Mucosa of descending colon (tissue), 3 donors: ENCODE measurements at places on chromosomes 6 and 20. TPM values are rescaled to one million over a fixed set of nuclear protein-coding genes. Genes with fewer than 3 reads are reported as not detected.

IL20RA gene
- 12.2 TPM for total RNA-seq

GNMT gene
- total RNA-seq, result 0.75 TPM

NRSN1 gene
- 2.4 TPM for total RNA-seq

SCRT2 gene
- total RNA-seq, result not detected

SLPI gene
- 132 TPM for total RNA-seq

MOG gene
- not detected for total RNA-seq

GHRH gene
- not detected for total RNA-seq

FAM83C gene
- total RNA-seq, result not detected

ZBTB12 gene
- total RNA-seq, result 3.4 TPM

DNA sequence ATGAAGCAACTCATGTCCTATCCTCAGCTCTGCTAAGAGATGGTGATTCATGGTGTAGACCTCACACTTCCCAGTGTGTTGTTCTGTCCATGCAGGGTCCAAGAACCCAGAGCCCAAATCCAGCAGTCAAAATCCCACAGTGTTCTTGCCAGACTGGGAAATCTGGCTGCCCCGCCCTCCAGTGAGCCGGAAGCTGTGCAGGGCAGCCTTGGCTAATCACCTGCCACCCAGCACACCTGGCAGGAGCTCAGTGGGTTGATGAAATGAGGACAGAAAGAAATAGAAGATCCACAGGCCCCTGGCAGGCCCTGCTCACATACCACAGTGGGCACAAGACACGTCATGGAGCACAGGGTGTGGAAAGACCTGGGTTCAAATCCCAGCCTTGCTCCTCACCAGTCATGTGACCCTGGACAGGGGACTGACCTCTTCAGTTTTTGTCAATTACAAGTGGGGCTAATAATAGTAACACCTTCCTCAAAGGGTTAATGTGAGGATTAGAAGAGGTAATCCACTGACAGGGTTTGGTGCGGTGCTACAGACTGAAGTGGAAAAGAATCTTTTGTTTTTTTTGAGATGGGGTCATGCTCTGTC, 13.6 kb upstream of the GUCA1A start:
- peak; percentile 62 for DNase-seq

DNA sequence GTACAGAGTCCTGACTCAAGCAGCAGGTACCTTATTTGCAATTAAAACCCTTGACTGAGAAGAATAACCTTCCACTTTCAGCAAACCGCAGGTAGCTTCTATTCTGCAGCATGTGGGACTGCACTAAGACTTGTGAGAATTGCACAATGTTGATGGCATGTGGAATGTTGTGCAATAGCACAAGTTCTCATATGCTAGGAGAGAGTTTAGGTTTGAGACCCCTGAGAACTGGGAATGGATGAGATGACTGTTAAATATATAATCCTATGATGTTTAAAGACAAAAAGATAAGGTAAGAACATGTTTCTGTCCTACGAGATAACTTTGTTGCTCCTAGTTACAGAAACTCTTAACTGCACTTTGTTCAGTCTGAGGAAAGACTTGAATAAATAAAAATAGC, 194.6 kb downstream of the OTOR start:
- DNase-seq, result no peak

DNA sequence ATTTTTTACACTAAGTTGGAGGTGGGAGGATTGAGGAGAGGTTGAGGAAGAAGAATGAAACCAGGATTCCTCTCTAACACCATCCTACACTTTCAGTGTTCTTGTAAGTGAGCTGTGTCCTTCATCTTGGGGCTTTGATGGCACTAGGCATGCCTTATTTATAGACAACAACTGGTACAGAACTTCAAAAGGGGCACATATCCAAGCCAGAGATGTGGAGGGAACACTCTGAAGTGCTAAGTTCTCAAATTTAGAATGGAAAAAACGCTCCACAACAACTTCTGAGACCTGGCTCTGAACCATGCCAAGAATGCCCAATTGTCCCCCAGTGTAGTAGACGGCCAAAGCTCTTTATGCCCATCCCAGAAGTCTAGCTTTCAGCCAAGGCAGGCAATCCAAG, 16.2 kb upstream of the PKHD1 start:
- no peak for DNase-seq

GRCh38 chr6:157075549-157076450, 247.5 kb downstream of the TMEM242 start:
- DNase-seq, result no peak

GRCh38 chr20:42941629-42942028, 248.1 kb downstream of the PTPRT start:
- no peak for DNase-seq

DNA sequence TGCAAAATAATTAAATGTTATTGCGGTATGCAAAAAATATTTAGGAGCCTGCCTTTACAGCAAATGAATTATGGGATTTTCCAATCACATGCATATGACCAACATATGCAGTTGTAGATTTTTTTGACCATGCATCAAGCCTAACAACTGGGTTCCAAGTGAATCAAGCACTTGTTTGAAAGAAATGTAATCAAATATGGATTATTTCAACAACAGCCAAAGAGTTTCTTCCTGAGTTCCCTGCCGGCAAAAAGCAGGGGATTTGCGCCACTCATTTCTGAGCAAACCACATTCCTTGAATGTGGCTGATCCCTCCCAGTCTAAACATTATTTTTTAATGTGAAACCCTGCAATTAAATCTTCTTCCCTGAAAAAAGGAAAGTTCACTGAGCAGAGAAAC, 100.1 kb upstream of the ADTRP start:
- no peak for DNase-seq

- no peak for DNase-seq
Observed at GRCh38 chr6:138989098-138989983, 1.3 kb upstream of the REPS1 start.

DNA sequence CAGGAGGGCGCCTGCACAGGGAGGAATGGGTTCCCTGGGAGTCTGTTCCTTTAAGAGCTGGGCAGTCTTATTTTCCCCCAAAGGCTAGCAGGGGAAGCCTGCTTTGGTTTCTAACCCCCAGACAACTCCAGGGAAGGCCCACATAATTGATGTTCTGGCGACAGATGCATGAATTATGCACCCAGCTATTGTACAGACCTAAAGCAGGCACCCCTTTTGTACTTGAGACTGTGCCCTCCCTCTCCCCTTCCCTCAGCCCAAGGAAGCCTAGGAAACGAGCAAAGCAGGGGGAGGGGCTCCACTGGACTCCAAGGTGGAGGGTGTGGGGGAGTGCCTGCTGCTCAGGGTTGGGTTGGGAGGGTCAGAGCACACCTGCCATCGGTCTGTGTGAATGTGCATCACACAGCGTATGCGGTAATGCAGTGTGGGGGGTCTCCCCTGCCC, 102.1 kb downstream of the KCNB1 start:
- no peak for DNase-seq

GRCh38 chr6:12353731-12354130, 63.6 kb downstream of the EDN1 start:
- DNase-seq, result no peak

DNA sequence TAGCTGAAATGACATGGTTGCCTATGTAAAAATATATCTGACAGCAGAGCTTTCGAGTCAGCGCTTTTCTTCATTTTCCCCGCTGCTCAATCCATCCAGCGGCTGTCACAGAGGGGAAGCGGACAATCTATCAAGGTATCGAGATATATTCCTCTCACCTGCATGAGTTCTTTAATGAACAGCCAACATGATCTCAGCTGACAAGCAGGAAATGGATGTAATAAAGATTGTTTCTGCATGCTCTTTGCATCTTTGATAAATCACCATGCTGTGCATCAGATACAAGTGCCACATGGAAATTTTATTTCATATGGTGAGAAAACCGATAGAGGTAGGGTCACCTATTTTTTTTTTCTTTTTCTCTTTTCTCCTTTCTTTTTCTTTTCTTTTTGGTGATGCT, 602.3 kb upstream of the MMS22L start:
- no peak for DNase-seq

DNA sequence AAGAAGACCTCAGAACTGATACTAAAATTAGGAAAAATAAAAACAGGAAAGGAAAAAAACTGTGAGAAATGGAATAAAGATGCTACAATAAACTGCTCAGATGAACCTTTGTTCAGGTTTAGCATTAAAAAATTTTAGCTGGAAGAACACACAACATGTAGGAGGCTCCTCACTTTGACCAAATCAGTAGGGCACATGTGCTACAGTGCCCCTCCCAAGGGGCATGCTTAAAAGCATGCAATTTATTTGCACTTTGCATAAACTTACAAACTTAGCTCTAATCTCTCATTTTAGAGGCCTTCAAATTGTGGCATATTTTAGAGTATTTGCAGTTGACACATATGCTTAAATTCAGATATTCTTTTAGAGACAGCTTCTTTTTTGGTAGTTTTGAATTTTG, 570.2 kb downstream of the UTRN start:
- DNase-seq, result no peak

DNA sequence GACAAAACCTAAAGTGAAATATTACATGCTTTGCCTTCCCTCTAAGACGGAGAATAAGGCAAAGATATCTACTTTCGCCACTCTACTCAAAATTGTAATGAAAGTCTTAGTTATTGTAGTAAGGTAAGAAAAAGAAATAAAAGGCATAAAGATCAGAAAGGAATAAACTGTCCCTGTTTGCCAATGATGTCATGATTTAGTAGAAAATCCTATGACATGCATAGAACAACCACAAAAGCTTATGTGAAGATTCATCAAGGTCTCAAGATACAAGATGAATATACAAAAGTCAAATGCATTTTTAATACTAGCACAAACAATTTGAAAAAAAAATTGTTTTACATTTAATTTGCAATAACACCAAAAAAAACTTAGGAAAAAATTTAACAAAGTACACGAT, 64.0 kb upstream of the FOXQ1 start:
- DNase-seq, result no peak

GRCh38 chr6:11953641-11954040, 58.5 kb upstream of the HIVEP1 start:
- DNase-seq, result no peak

DNA sequence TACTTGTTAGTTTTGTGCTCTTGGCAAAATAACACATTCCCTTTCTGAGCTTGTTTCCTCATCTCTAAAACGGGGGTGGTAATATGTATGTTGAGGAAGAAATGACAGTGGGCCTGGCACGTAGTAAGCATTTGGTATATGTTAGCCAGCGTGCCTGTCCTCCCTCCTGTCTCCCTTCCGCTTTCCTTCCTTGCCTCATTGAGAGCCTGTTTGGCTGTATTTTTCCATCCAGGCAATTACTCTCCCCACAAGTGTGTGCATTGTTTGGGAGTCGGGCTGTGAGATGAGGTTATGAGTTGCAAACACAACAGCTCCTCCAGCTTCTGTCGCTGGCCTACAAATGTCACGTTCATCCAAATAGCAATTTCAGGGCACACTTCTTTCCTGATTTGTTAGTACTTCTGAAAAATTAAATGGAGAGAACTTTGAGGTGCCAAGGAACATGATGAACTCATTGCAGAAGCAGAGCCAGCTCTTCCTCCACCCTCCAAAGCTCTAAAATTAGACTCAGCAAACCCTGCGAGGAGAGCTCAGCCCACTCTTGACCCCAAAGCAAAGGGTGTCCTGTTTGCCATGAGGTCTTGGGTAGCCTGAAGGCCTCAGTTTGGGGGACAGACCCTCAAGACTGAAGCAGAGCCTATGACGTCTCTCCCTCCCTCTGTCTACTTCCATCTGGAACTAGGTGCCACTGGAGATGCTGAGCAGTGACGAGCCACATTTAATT, 50.7 kb upstream of the TOX2 start:
- no peak for DNase-seq
